Endothelial cell (in vitro differentiated cells): ENCODE measurements at places on chromosomes 7 and 10. TPM values are rescaled to one million over a fixed set of nuclear protein-coding genes. Genes with fewer than 3 reads are reported as not detected.

Gene PANK1
- 16.2 TPM for total RNA-seq

Gene SPDYE9
- total RNA-seq = 0.13 TPM

Gene CRHR2
- total RNA-seq = 0.38 TPM

Gene FXYD4
- not detected for total RNA-seq

Gene TMEM196
- total RNA-seq = not detected

DNA sequence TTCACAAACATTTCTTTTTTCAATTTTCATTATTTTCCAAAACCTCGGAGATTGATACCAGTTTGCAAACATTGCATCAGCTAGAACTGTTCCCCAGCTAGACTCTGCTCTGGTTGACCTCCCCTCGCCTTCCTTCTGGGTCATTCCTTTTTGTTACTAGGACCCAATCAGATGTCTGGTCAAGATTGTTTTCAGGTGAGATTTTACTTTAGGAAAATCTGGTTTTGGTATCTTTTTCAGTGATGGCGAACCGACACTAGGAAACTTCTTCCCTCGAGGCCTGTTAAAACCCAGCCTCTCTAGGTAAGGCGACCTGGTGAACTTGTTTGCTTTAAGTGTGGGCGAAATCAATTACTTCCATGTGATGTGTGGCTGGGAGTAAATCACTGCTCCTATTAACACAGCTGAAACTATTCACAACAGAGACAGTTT, 8.4 kb downstream of the PROSER2 start:
- peaks cover 5% of the 10 kb centered on the region for H3K4me1 ChIP-seq
- H3K27me3 ChIP-seq = peaks cover 2% of the 10 kb centered on the region
- H3K4me3 ChIP-seq = no peak overlapping the region
- H3K36me3 ChIP-seq = no peaks in the 10 kb centered on the region
- no peak overlapping the region for H3K27ac ChIP-seq
- no peak for DNase-seq

DNA sequence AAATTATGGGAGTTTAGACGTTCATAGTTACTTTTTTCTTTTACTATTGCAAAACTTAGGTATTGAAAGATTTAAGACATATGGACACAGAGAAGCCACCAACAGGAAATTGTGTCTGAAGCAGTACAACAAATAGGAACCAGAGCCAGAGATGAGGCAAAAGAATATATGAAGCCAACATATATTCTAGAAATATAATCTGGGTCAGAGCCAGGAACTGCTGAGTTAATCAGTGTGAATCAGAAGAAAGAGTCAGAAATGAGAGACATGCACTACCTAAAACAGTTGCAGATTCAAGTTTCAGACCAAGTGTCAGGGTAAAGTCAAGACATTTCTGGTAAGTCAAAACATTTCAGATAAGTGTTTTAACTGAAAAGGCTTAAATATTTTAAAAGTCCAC, 67.7 kb downstream of the DGKB start:
- H3K36me3 ChIP-seq = no peaks in the 10 kb centered on the region
- no peaks in the 10 kb centered on the region for H3K27me3 ChIP-seq
- H3K27ac ChIP-seq = no peak overlapping the region
- no peak for DNase-seq
- no peaks in the 10 kb centered on the region for H3K4me1 ChIP-seq
- H3K4me3 ChIP-seq = no peak overlapping the region

DNA sequence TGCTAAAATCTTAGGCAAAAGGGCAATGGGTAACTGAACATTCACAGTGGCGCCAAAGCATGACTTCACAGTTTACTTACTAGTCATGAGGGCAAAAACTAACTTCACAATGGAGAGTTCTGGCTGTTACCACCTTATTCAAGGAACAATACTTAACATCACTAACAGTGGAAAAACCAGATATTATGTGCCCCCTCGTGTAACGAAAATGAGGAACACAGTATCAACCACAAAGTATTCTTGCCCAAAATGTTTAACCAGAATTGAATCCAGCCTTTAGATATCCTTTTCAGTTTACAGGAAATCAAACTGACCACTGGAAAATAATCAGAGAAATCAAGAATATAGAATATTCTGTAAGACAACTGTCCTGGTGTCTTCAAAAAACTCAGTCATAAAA, 9.5 kb downstream of the C7orf25 start:
- no peaks in the 10 kb centered on the region for H3K27me3 ChIP-seq
- H3K36me3 ChIP-seq = no peaks in the 10 kb centered on the region
- H3K4me1 ChIP-seq = peaks cover 2% of the 10 kb centered on the region
- H3K4me3 ChIP-seq = no peak overlapping the region
- no peak overlapping the region for H3K27ac ChIP-seq
- DNase-seq = no peak

DNA sequence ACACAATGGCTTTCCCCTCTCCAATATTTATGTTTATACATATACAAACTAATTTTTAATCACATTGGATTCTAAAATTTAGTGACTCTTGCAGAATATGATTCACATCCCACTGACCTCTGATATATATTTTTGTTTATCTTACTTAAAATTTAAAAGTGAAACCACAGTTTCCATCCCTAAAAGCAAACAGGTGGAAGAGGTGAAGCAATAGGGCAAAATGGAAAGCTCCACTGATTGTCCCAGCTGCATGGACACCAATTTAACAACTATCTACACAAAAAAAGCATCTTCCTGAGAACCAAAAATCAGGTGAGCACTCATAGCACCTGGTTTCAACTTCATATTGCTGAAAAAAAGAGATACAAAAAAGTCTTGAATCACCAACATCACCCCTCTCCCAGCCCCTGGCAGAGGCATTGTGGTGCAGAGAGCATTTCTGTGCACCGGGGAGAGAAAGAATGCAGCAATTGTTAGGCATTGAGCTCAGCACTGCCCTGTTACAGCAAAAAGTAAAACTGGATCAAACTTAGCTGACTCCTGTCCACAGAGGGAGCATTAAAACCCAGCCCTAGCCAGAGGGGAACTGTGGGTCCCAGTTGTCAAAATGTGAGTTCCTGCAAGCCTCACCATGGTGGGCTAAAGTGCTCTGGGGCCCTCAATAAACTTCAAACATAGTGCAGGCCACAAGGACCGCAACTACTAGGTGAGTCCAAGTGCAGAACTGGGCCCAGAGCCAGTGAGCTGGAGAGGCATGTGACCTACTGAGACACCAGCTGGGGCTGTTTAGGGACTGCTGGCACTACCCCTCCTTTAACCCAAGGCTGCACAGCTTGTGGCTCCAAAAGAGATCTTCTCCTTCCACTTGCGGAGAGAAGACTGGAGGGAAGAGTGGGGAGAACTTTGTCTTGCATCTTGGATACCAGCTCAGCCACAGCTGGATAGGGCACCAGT, 92.1 kb downstream of the SIRT1 start:
- H3K27me3 ChIP-seq = no peaks in the 10 kb centered on the region
- H3K4me3 ChIP-seq = no peak overlapping the region
- H3K4me1 ChIP-seq = no peaks in the 10 kb centered on the region
- no peak overlapping the region for H3K27ac ChIP-seq

DNA sequence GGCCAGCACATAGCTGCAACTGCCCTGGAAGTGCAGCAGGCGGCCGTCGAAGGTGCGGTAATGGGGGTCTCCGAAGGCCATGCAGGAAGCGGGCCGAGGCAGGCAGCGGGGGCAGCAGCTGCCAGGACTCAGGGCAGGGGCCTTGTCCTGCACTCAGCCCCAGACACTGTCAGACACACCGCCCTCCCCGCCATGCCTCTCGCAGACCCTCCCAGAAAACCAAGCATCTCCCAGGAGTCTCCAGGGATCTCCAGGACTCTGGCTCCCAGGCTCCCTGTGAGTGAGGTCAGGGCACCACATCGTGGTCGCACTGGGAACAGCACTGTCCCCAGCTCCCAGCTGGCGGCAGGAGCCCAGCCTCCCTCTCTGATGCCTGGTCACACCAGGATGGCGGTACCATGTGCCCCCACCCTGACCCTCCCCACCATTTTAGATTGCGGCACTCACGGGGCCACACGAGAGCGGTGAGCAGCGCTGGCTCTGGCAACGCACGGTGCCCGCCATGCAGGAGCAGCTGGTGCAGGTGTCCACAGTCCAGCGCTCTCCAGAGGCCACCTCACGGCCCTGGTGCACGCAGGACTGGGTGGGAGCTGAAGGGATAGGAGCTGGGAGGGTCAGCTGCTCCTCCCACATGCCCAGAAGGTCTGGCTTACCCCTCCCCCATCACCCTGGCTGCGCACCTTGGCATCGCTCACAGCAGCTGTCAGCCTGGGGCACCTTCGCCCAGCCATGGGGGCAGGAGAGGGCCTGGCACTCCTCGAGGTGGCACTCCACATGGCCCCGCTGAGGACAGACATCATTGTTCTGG, 17.5 kb downstream of the ATP6V1F start:
- H3K27ac ChIP-seq = no peak overlapping the region
- peak; percentile 80 for DNase-seq
- no peaks in the 10 kb centered on the region for H3K4me1 ChIP-seq
- no peak overlapping the region for H3K4me3 ChIP-seq
- H3K27me3 ChIP-seq = peaks cover 7% of the 10 kb centered on the region

- peak overlapping the region; percentile 39 for H3K4me3 ChIP-seq
- peak; percentile 44 for DNase-seq
- H3K27ac ChIP-seq = peak overlapping the region; percentile 99
- no peaks in the 10 kb centered on the region for H3K36me3 ChIP-seq
- H3K27me3 ChIP-seq = no peaks in the 10 kb centered on the region
These were observed 66.9 kb upstream of the SLC25A13 start for GRCh38 chr7:96388620-96389383.

GRCh38 chr10:113309791-113310190, 243.1 kb upstream of the HABP2 start:
- DNase-seq = no peak
- no peaks in the 10 kb centered on the region for H3K36me3 ChIP-seq
- no peak overlapping the region for H3K27ac ChIP-seq
- H3K4me1 ChIP-seq = no peaks in the 10 kb centered on the region

- H3K36me3 ChIP-seq = no peaks in the 10 kb centered on the region
- no peak overlapping the region for H3K4me3 ChIP-seq
- H3K27ac ChIP-seq = no peak overlapping the region
- DNase-seq = no peak
- H3K27me3 ChIP-seq = peaks cover 10% of the 10 kb centered on the region
These were observed 102.9 kb upstream of the PAX2 start for GRCh38 chr10:100642295-100642994.

- no peak for DNase-seq
- H3K27me3 ChIP-seq = peaks cover 8% of the 10 kb centered on the region
- H3K36me3 ChIP-seq = no peaks in the 10 kb centered on the region
These were observed 26.2 kb upstream of the PRPF18 start for GRCh38 chr10:13560597-13560996.

DNA sequence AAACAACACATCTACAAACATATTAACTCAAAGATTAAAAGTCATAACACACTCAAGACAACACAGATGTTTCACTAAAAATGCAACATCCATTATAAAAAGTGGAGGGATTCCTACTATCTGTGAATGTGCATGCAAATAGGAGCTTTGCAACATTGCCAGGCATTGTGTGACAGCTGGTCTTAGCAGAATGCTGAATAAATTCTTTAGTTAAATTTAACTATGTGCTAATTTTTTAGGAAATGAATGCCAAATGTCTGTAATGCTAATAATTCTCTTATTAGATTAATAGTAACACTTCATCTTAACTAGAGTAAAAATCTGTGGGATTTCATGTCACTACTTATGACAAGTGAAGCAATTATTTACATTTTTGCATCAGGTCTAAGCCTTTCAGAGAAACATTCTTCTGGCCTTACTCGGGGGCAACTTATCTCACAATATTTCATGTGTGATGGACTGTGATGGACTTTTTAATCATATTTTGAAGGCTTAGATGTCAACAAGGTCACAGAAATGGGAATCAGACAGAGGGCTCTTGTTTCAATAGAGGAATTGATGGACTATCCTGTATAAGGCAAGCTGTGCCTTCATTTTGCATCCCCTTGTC, 524.6 kb upstream of the KCND2 start:
- H3K4me3 ChIP-seq = no peak overlapping the region
- H3K36me3 ChIP-seq = no peaks in the 10 kb centered on the region
- DNase-seq = no peak
- no peak overlapping the region for H3K27ac ChIP-seq

DNA sequence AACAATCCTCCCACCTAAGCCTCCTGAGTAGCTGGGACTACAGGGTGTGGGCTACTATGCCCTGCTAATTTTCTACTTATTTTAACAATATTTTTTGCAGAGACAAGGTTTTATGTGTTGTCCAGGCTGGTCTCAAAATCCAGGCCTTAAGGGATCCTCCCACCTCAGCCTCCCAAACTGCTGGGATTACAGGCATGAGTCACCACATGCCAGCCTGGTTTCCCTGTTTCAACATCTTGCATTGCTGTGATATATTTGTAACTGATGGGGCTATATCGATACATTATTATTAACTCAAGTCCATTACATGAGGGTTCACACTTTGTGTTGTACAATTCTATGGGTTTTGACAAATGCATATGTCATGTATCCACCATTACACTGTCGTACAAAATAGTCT, 41.9 kb upstream of the OGDHL start:
- H3K4me1 ChIP-seq = peaks cover 5% of the 10 kb centered on the region
- no peak overlapping the region for H3K4me3 ChIP-seq
- DNase-seq = no peak
- H3K27ac ChIP-seq = no peak overlapping the region
